Stimulated activated CD8-positive, alpha-beta memory T cell treated with anti-CD3 and anti-CD28 coated beads, Interleukin-7, amount 100 ng/mL, for 48 hours (primary cell): ENCODE measurements at places on chromosomes 2 and 18.

GRCh38 chr2:240813231-240813921 is 6.6 kb downstream of the KIF1A start:
- DNase-seq, result no peak

GRCh38 chr2:64379186-64379585 is 74.8 kb upstream of the LGALSL start:
- DNase-seq, result no peak

GRCh38 chr2:129347486-129348217 is 631.8 kb upstream of the RAB6C start:
- no peak for DNase-seq

DNA sequence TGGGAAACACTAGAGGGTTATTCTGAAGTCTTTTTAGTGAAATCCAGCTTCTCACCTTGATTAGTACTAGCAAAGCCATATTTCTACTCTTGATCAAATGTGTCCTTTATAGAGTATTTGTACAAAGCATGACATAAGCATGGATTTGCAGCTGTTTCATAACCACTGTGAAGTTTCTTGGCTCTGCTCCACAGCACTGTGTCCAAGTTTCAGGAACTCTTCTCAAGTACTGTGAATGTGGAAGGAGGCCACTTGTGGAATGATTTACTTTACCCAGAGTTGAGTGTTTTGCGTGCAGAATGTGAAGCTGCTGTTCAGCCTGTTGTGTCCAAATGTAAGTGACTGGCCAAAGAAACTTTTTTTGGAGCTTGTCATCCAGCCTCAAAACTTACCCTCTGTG is 16.2 kb upstream of the MAPRE2 start:
- no peak for DNase-seq

GRCh38 chr2:10016001-10016801 is 27.1 kb upstream of the KLF11 start:
- DNase-seq, result no peak

DNA sequence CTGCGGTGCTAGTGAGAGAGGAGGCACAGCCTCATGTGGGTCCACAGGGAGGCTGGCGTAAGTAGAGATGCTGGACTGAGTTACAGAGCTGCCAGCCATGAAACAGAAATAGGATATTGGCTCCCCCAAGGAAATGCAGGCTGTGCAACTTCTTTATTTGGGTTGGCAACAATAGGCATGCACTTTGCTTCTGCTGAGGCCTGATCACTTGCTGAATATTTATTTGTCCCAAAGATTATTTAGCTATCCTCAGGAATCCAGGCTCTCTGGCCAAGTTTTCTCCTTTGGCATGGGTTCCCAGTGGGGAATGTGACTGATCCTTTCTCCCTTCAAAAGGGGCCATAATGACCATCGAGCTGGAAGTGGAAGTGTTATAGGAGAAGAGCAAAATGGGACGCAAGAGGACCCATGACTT is 60.0 kb downstream of the MAPK4 start:
- DNase-seq, result no peak

DNA sequence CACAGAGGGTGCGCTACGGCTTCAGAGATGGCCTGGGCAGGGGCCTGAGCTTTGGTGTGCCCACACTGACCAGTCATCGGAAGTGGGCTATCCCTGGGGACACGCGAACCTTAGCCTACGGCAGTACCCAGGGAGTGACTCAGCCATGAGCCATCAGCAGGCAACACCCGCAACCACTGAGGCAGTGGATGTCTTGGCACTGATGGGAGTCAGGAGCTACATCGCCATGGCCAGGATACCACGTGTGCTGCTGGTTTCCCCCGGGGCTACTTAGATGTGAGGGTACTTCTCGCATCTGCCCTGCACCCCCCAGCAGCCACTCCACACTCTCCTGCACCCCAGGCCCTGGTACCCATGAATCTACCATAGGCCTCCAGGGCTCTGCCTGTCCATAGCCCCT is 12.8 kb upstream of the HPCAL1 start:
- DNase-seq, result no peak

DNA sequence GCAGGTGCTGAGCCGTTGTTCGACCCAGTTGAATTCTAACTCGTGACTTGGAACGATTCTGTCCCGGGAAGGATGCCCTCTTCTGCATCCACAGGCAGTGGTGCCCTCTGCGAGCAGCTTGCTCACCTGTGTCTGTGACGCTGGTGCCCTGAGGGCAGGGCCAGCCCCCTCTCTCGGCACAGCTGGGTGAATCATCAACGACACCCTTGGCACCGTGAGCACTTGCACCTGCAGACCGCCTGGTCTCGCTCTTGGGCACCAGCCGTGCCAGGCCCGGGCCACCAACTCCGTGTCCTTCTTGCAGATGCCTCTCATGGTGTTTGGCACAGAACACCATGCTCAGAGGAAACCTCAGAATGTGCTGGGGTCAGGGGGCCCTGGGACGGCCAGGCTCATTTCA is 75.0 kb downstream of the SLC66A2 start:
- DNase-seq, result no peak

- no peak for DNase-seq
These were observed 437.4 kb upstream of the SALL3 start for GRCh38 chr18:78542204-78542603.
